SK-N-DZ (cell line): ENCODE measurements at places on chromosomes 6 and 20.

DNA sequence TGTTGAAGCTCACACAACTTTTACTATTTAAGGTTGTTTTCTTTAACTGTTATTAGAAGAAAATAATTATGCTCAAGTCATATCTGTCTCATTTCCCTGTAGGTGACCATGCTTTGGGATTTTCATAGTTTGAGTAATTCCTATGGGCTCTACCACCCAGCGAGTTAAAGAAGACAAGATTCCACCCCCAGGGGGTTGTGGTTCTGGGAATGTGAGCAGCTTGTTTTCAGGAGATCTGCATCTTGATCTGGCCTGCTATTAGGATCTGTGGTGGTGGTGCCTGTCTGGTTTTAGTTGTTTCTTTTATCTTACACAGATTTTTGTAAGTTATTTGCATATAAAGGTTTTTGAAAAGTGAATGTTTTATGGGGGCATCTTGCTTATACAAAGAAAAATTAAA lies 20.2 kb upstream of the REV3L start:
- DNase-seq = peak; percentile 23

DNA sequence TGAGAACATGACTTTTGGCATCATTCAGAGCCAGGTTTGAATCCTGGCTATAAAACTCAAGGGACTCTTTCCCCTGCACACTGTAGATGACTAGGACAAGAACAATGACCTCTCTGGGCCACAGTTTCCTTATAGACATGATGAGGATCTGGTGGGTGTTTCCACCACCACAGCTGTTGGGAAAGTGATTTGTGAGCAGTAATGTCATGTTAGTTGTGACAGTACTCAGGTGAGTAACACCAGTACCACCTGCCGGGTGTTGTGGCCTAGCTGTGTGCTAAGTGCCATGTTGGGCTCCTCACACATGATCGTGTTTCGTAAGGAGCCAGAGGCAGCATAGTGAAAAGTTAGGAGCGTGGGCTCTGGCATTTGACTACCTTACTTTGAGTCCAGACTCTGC lies 24.1 kb downstream of the HM13 start:
- DNase-seq = no peak

DNA sequence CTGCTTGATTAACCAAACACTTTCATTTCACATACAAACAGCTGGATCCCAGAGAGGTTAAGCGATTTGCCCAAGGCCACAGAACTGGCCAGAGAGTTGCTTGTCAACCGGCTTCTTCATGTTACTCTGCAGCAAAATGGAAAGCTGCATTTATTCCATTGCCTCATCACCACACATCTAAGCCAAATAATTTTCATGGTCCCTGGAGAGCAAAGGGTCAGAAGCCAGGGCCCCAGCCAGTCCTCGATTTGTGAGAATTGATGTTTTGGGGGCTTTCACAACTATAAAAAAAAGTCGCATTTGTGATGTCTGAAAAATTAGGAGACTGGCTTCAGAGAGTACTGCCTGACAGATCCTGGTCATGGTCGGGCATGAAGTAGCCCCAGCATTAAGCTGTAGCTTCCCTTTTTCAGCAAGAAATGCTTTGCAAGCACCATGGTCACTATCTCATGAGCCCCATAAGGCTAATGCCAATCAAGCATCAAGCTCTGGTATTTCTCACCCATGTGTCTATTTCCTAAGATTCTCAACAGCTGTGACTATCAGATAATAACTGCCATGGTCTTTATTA lies 95.8 kb downstream of the BANF2 start:
- no peak for DNase-seq

DNA sequence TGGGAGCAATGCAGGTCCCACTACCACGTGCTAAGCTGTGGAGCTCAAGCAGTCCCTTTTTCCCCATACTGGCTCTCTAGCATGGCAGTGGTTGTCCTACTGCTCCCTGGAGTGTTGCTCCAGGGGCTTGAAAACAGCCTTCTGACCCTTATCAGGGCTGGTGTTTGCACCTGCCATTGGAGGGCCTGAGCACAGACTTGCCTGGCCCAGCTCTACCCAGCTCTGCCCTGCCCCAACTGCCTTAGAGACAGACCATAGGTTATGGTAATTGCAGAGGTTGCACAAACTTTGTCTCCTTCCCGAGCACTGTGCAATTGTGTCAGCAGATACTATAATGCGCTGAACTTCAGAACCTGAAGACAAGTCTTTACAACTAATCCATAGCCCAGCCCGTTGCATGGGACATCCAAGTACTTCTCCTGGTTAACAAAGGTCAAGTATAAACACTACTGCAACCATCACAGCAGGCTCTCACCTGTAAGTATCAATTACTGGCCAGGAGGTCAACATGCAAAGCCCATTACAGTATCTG lies 58.7 kb downstream of the PDSS2 start:
- no peak for DNase-seq

DNA sequence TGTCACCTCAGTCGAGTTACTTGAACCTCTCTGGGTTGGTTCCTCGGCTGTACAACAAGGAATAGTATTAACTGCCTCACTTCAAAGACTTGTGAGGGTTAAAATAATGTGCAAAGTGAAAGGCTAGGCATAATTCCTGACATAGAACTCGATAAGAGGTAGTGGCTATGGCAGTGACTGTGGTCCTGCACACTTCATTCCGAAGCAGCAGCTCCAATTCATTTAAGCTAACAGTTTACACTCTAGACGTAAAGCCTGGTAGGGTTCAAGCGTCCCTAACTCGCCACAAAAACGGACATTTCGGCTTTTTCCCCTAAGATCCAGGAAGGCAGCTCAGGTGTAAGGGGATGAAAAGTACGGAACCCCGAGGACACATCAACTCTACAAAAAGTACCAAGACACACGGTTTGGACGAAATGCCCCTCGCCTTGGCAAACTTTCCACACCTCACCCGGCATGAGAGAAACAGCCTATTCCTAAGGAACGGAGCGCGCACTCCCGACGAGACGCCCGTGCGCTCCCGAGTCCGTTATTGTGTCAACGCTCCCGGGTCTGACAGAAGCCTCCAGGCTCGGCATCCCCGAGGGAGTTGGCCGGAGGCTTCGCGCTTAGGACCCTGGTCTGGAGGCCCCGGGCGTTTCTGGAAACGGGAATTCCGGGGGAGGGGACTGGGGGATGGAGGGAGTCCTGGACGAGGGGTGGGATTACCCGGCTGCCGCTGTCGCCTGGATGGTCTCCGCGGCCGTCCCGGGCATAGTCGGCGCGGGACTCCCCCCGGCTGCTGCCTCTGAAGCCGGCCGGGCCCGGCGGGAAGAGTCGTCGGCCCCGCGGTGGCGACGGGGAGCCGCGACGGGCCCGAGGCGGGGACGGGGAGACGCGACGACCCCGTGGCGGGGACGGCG lies 937 bp downstream of the ZNF318 start:
- peak; percentile 55 for DNase-seq
